ENCODE measurements at places on chromosomes 7 and 10.

GRCh38 chr10:93410697-93411348 is 71.3 kb downstream of the MYOF start:
- no peak for DNase-seq

GRCh38 chr7:111756687-111757178 is 194.4 kb upstream of the IMMP2L start:
- DNase-seq = peak; percentile 96

DNA sequence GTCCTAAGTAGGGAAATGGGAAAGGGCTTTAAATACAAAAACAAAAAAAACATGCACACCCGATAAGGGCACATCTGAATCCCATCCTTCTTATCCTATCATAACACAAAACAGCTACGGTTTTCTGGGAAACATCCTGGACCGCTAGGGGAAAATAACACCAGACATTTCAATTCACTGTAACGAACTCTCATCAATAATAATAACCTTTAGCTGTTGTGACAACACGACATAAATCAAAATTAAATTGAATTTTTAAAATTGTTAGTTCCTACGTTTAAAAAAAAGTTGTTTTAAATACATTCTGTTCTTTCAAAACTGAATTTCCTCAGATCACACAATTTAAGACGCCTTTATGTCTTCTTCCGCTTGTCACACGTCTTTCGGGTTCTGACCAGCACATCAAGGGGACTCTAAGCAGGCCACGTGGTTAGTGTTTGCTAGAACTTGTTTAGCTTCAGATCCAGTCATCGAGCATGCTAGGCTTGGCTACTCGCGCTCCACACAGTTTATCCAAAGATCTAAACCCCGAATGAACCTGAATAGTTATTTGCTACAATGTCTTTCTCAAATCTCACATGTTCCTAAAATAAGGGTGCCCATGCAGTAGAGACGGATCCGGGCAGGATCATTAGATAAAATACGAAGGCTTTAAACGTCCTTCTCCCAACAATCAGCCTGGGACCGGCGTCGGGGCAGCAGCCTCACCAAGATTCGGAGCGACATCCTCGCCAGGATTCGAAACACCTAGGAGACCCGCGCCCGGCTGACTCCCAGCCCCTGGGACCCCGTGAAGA is 839 bp downstream of the IKZF5 start:
- peak; percentile 71 for DNase-seq

DNA sequence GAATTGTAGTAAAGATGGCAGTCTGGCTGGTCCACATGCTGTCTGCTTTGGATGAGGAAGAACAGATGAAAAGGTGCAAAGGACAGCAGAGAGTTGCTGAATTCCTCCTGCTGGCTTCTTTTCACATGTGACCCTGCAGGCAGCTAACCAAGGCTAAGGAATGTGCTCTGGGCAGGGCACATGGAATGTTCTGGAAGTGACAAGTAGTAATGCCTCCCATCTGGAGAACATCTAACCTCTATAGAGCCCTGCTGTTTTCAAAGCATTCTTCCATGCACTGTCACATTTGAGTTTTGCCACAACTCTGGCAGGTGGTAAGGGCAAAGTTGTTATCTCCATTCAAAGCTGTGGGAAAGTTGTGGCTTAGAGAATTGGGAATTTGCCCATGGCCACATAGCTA is 208.8 kb downstream of the STK31 start:
- DNase-seq = no peak

- no peak for DNase-seq
Observed at GRCh38 chr10:110721406-110722038, 77.4 kb downstream of the RBM20 start.

DNA sequence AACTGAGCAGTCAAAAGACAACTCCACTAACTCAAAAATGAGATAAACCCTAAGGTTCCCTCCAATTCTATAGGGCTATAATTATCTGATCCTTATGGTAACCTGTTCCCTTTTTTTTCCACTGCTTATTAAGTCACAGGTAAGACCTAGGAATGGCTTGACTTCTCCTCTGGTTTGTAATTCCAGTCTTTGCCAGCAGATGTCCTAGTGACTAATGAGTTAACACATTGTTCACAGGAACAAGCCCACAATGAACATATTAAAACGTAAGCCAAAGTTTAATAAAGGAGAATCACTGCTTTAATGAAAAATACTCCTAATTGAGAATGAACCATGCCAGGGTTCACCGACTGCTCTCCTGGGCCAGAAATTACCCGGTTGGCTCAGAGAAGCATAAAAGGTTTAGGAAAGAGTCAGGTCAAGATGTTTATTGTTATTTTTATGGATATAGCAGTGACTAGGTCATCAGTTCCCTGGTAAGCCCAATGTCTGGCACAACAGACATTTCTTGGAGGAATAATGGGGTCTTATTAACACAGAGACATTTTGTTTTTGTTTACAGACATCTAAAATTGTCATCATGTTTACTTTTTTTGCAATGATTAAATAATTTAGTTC is 120.1 kb downstream of the ELAPOR2 start:
- DNase-seq = peak; percentile 81

DNA sequence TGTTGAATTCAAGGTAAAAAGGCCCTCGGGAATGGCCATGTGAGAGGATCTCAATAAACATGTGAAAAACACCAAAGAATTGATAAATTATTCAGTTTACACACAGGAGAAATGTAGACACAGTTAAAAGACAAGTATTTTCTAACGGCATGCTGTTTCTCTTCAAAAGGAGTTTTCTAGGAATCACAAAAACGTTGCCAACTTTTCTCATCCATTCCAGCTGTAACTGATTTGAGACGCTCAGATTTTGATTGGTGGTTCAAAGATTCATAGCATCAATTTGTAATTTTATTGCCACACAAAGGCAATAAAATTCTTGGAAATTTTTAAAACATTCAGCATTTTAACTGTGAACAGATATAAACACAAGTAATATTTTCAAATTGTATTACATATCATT is 384.9 kb upstream of the PFKP start:
- no peak for DNase-seq

GRCh38 chr10:110074758-110075671 is 67.2 kb downstream of the ADD3 start:
- DNase-seq = no peak

DNA sequence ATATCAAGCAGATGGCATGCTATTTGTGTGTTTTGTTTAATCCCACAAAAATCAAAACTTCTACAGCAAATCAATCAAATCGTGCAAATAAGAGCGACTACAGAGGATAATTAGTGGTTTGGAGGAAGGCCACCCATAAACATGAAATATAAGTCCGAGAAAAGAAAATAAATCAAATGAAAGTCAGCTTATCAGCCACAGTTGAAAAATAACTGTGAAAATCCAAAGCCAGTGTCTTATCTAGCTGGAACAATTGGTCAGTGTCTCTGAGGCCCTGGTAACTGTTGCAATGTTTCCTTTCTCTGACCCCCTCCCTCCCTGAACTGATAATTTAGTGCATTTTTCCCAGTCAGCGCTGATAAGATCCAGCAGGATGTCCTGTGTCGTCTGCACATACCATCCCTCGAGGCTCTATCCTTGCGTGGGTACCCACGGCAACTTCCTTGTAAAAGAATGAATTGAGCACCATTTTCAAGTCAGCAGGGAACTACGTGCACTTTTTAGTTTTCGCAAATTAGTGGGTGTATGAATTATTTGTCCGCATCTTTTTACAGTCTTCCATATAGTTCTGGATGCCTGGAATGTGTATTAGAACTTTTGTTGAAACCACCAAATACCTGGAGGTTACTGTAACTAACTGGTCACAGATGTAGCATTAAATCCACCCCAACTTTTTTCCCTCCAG is 10.8 kb upstream of the JCAD start:
- no peak for DNase-seq

- DNase-seq = peak; percentile 59
Observed at GRCh38 chr7:36119005-36119706, 33.9 kb upstream of the EEPD1 start.
